ENCODE measurements at places on chromosomes 1 and 21.
A peak's percentile ranks its signal among the peaks of the same experiment; 100 is the strongest.

DNA sequence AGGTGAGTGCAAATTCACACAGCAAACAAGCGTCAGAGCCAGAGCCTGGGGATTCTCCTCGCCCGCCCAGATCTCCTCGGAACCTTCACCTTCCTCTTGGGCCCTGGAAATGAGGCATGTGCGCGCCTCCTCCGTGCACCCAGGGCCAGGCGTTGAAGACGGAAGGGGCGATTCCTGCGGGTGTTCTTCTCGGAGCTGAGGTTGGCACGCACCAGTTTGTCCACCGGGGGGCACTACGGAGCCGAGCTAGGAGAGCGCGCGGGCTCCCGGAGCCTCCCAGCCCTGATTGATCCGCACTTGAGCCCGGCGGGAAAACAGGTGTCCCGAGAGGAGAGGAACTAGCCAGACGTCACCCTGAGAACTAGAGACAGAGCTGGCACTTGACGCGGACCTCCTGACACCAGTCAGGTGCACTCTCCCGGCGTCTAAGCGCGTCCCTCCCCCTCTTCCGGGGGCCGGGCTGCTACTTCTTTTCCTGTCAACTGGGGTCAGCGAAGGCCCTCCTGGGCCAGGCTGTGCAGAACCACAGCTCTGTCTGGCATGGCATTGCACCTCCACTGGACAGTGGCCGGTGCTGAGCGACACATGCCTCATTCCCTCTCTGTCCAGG lies 18.3 kb upstream of the SERINC2 start:
- peak; percentile 78 for DNase-seq

GRCh38 chr1:89762386-89762778 lies 58.5 kb upstream of the LRRC8D start:
- DNase-seq, result no peak

GRCh38 chr1:117665556-117666270 lies 59.9 kb downstream of the TENT5C start:
- DNase-seq, result no peak

- no peak for DNase-seq
Measured at GRCh38 chr21:26490771-26491170, 82.3 kb downstream of the CYYR1 start.

DNA sequence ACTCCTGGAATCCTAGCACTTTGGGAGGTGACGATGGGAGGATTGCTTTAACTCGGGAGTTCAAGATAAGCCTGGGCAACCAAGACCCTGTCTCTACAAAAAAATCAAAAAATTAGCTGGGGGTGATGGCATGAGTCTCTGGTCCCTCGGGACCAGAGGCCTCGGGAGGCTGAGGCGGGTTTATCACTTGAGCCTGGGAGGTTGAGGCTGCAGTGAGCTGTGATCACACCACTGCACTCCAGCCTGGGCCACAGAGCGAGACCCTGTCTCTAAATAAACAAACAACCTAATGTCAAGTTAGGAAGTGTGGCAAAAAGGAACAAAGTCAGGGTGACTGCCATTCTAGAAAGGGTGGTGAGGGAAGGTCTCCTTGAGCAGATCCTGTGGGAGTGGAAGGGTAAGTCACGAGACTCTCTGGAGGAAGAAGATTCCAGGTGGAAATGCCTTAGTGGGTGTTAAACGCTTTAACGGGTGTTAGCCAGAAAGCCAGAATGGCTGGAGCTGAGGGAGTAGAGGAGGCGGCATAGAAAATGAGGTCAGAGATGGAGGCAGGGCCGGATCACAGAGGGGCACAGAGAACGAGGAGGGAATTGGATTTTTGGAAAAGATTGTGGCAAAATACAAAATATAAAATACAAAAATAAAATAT lies 62.2 kb upstream of the ATP5PO start:
- no peak for DNase-seq

- no peak for DNase-seq
Measured at GRCh38 chr1:158163000-158163947, 17.4 kb upstream of the CD1D start.

All from NCI-H510A treated with DMSO at 0.1 percent for 48 hours (cell line).